Mammary epithelial cell (primary cell): ENCODE measurements at places on chromosomes 3 and 15. TPM values are rescaled to one million over a fixed set of nuclear protein-coding genes. Genes with fewer than 3 reads are reported as not detected.
A peak's percentile ranks its signal among the peaks of the same experiment; 100 is the strongest.

Gene CPA3
- not detected for polyA plus RNA-seq

Gene LRRC2
- 0.03 TPM for polyA plus RNA-seq

Gene ALPK3
- polyA plus RNA-seq, result 0.09 TPM

Gene PCBP4
- polyA plus RNA-seq, result 65.6 TPM

GRCh38 chr3:13420045-13420830 is at the start of gene NUP210:
Gene NUP210, minus strand, starts transcription at chr3:13420322. Its CDS starts 96 bp downstream, at chr3:13420226.
- no peak for DNase-seq

GRCh38 chr3:71536376-71536965 is 47.1 kb downstream of the FOXP1 start:
- peak; percentile 51 for DNase-seq

DNA sequence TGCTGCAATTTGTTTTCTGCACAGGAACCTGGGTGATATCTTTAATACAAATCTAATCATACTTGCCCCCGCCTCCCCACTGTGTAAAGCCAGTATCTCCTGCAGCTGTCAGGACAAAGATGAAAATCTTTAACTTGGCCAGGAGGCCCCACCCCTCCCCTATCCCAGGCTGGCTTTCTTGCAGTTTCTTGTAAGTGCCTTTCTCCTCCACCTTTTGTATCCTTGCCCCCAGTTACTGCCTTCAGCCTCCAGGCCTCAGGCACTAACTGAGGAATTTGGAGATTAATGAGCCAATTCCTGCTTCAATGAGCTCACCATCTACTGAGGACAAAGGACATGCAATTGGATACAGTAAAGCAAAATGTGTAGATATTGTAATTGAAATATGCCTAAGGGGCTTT is 6.5 kb downstream of the GCSAM start:
- no peak for DNase-seq

- no peak for DNase-seq
Measured at GRCh38 chr3:40414270-40414669, 27.3 kb downstream of the ENTPD3 start.

DNA sequence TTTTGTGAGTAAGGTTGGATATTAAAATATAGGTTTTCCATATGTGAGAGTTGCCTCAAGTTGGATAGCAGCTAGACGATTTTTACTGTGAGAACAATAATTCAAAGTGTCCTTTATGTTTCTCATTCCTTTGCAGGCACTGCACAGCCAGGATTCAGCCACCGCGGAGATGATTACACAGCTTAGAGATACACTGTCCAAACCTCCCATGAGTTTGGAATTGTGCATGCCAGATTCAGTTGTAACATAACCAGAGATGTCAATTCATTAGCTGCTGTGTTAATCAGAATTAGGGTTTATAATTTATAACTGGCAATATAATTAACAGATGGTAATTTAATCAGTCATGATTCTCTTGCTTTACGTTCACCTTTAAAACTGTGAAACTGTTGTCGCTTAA is 132.3 kb downstream of the GABRB3 start:
- DNase-seq, result no peak

DNA sequence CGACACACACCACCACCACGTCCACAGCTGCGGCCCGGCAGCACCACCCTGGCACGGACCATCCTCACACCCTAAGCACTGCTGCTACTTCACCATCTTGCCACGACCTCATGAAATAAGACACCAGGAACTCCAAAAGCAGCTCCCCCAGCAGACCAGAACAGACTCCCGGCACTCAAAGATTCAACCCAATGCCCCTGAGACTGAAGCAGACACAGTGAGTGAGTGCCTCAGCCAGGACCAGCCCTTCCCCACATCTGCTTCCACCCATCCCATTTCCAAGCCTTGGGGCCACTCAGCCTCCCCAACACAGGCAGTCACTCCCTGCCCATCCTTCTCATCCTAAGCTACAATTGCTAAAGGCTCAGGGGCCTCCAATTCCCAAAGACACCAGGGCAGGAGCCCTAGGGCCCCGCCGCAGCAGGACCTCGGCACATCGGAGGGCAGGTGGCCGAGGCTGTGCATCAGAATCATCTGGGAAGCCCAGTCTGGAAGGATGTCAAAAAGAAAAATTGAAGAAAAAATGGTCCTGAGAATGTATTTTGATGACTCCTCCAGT is 18.4 kb upstream of the OCA2 start:
- DNase-seq, result no peak

DNA sequence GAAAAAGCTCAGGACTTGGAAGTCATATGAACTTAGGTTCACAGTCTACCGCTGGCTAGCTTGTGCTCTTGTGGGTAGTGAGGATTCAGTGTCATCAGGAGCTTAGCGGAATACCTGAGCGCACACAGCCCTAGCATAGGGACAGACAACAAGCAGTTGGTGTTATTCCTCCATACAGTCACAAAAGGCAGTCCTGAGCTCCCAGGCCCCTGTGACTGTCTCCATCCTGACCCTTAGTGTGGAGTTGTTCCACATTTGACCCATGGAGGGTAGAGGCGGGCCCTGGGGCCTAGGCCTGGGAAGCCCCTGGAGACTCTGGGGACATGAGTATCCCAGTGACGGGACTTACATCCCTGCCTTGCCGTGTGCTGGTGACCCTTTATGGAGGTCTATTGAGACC is 131.5 kb upstream of the PLXNA1 start:
- DNase-seq, result no peak

DNA sequence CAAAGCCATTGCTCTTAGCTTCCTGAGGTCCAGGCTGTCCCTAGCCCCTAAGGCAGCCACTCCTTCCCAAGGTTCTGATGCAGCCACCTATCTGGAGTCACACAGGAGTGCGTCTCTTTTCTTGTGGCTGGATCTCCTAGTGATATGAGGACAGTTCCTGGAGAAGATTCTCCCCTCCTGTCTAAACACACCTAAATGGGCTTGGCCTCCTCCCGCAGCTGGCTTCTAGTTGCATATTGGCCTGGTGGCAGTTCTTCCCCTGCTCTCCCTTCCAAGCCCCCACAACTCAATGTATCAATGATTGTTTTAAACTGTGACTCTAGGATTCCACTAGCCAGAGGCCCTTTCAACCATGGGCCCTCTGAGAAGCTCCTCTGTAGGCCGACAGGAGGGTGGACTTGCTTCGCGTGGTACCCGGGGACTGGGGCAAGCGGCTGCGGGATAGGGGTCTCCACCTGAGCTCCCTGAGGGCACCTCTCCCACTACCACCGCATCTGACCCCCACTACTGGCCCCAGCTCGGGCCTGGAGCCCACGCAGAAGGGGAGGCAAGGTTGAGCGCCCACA is 1.4 kb downstream of the ITGA11 start:
- DNase-seq, result no peak
